Cardiac muscle cell (in vitro differentiated cells and primary cell): ENCODE measurements at places on chromosomes 2 and 18.

GRCh38 chr18:79402977-79403722 is 7.4 kb downstream of the NFATC1 start:
- peak; percentile 36 for DNase-seq

DNA sequence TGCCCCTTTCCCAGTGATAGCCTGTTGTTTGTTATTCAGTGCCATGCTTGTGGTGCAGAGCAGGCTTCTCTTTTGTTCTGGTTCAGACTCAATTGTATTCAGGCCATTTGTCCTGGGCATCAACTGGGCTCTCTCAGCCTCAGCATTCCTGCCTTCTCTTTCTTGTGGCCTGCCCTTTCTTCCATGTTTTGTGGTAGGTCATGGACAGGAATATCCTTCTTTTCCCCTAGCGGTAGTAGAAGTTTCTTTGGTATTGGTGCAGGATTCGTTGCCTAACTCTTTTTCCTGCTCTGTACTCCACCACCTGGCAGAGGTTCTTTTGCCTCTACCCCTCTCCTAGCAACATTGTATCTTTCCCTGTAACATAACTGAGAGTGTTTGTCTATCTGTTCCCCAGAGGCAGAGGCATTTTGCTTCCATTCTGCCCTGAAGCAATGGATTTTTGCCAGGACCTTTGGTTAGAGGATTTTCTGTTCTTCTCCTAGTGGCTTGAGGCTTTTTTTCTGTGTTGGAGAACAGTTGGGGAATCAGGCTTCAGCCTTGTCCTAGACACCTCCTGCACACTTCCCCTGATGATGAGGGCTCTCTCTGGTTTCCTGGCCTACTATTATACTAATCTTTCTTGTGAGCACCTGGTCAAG is 68.5 kb downstream of the NCOA1 start:
- no peak for DNase-seq

DNA sequence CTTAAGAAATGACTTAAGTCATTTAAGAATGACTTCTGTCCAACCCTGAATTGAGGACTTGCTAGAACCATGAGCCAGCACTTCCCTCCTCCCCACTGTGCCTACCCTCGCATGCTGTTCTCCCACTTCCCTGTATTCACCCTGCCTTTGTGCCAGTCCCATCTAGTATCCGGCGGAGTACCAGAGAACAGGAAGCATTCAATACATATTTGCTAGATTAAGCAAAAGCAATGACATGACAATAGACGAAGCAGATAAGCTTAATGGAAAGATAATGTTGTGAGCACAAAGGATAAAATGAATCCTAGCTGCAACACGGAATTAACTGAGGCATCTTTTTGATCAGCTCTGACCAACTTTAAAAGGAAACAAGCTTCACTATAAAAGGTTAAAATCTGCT is 328.5 kb downstream of the TDRD15 start:
- DNase-seq = no peak

- DNase-seq = peak; percentile 46
Measured at GRCh38 chr2:54524226-54524991, 68.3 kb downstream of the SPTBN1 start.
